AG20443 (cell line): ENCODE measurements at places on chromosomes 12 and 14.
A peak's percentile ranks its signal among the peaks of the same experiment; 100 is the strongest.

DNA sequence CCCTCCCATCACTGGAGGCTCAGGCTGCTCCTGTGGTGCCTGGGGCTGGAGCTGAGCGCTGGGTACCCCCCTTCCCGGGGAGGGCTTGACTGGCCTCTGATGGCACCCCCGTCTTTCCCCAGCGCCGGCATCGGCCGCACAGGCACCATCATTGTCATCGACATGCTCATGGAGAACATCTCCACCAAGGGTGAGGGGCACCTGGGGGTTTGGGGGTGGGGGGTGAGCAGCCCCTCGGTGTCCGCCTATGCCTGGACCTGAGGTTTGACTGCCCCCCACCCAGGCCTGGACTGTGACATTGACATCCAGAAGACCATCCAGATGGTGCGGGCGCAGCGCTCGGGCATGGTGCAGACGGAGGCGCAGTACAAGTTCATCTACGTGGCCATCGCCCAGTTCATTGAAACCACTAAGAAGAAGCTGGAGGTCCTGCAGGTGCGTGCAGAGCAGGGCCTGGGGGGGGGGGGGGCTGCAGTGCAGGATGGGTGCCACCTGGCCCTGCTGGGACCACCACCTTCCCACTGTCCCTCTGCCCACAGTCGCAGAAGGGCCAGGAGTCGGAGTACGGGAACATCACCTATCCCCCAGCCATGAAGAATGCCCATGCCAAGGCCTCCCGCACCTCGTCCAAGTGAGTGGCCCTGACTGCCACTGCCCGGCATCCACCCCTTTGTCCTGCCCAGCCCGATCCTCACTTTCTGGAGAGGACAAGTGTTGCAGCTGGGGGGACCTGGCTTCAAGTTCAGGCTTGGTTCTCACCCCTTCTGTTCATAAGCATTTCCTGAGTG, 8.8 kb downstream of the PTPN6 start:
- DNase-seq, result no peak

GRCh38 chr14:79937433-79937832, 273.9 kb downstream of the DIO2 start:
- no peak for DNase-seq

DNA sequence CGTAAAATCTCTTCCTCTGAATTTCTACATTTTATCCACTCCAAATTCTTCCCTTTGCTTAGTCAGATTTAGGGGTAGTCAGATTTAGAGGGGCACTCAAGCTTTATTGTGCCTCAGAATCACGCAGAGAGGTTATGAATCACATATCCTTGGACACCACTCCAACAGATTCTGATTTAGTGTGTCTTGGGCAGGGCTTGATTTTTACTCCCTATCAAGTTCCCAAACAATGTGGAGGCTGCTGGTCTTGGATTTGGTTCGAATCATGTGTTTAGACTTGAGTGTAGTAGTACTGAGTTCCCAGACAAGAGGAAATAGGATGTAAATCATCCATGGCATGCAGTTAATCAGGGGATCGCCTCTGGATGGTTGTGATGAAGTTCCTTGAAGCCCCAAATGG, 298.1 kb upstream of the CLEC14A start:
- DNase-seq, result peak; percentile 11

GRCh38 chr14:37595809-37596621, 586 bp downstream of the TTC6 start:
- DNase-seq, result no peak

DNA sequence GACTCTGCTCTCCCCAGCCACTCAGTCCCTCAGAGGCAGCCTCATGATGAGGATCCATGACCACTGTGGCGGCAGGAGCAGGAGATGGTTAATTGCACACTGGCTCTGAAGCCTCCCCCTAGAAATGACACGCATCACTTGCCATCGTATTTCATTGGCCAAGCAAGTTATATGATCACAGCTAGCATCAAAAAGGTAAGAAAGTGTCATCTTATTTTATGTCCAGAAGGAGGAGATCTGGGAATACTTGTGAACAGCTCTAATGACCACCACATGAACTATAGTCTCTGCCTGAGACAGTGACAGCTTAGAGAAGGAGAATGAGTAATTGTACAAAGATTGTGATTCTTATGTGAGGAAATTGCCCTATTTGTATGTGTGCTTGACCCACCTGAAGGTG, 363.4 kb downstream of the NUAK1 start:
- peak; percentile 54 for DNase-seq

- DNase-seq, result no peak
These were observed 4.9 kb downstream of the PRICKLE1 start for GRCh38 chr12:42584651-42585111.

GRCh38 chr12:105060715-105061378, 23.4 kb downstream of the ALDH1L2 start:
- no peak for DNase-seq

- no peak for DNase-seq
These were observed 1048.5 kb downstream of the GALC start for GRCh38 chr14:86944434-86944833.

GRCh38 chr12:109797905-109798669, 35.1 kb downstream of the TRPV4 start:
- no peak for DNase-seq

GRCh38 chr14:56660677-56661389, 81.2 kb downstream of the TMEM260 start:
- DNase-seq, result no peak

GRCh38 chr12:6916426-6917200, 2.2 kb downstream of the ENO2 start:
- DNase-seq, result no peak

DNA sequence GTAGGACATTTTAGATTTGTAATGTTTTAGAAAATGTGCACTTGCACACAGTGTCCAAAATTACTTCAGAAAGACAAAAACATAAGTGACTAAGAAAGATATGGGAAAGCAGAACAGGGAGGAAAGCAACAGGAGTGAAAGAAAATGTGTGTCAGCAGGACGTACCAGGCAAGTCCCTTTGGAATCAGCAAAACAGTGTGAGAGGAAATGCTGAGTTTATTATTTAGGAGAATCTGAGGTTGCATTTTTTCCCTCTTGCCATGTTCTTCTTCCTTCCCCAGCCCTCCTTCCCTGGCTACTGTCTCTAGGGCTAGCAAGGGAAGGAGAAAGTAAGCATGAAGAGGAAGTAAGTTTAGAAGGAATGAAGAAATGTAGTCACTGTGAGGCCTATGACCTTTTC, 67.7 kb upstream of the CD163 start:
- DNase-seq, result no peak
